Activated naive CD4-positive, alpha-beta T cell treated with anti-CD3 and anti-CD28 coated beads, Interleukin-2, amount 50 U/mL, for 16 hours (primary cell): ENCODE measurements at places on chromosomes 16 and 17.

DNA sequence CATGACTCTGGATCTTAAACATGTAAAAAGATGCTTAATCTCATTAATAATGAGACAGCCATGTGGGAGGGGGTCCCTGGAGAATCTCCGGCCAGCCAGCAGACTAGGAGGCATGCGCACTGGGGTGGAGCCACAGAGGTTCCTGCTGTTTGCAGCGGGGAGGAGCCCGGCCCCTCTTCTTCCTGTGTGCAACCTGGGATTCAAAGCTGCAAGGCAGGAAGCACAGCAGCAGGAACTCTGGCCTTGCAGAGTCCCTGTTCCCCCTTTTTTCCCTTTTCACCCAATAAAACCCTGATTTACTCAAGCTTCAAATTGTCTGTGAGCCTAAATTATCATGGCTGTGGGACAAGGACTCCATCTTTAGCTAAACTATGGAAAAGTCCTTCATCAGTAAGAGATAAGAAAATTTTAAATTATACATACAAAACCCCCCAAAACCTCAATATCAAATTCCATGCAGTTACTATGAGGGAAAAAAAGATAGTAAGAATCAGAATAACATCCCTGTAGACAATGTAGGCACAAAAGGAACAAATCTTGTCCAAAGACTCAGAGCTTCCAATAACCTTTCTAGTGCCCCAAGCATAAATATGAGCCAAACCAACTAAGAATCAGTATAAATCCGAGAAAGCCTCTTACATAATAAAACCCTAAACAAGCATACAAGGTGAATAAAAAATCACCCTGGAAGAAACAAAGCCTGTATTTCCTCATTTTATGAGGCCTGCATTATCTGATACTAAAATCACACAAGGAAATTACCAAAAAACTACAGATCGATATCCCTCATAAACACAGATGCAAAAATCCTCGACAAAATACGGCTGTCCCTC, 12.1 kb downstream of the CFDP1 start:
- peak; percentile 16 for DNase-seq

- no peak for DNase-seq
Observed at GRCh38 chr16:58034774-58035173, 9.2 kb downstream of the MMP15 start.

DNA sequence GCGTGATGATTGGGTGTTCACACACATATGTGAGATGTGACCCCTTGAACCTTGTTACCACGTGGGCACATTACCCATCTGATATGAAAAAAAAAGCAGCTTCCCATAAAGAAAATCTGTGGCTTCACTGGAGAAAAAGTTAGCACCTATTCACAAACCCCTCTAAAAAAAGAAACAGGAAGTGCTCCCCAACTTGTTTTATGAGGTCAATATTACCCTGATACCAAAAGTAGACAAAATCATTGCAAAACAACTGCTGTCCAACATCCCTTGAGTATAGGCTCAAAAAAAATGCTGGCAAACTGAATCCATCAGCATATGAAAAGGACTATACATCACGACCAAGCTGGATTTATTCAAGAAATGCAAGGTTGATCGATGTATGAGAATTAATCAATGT, 99.7 kb upstream of the RBL2 start:
- no peak for DNase-seq

GRCh38 chr16:61295311-61295710, 740.9 kb downstream of the CDH8 start:
- DNase-seq = no peak

- no peak for DNase-seq
Observed at GRCh38 chr17:65058593-65058992, 2.1 kb upstream of the GNA13 start.

GRCh38 chr16:14177704-14178103, 106.6 kb downstream of the MRTFB start:
- no peak for DNase-seq

GRCh38 chr16:89925596-89926079, 2.5 kb downstream of the TUBB3 start:
- DNase-seq = no peak

DNA sequence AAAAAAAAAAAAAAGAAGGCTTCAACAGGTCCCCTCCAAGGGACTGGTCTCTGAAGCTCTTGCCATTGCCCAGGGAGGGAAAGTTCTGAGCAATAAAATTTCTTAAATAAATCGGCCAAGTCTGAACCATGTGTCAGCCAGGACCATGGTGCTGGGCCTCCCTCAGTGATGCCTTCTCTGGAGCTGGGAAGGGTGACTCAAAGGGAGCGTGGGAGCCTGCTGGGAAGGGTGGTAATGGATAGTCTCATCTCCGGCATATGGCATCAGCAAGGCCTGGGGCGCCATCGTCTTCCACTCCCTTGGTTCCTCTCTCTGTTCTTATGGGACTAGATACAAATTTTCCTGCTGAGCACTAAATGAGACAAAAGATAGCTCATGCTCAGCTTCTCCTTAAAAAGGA, 2.3 kb downstream of the VKORC1 start:
- no peak for DNase-seq

- no peak for DNase-seq
Observed at GRCh38 chr16:67378642-67379041, 14.7 kb downstream of the TPPP3 start.

GRCh38 chr17:69995476-69995875, 79.5 kb upstream of the KCNJ16 start:
- no peak for DNase-seq

DNA sequence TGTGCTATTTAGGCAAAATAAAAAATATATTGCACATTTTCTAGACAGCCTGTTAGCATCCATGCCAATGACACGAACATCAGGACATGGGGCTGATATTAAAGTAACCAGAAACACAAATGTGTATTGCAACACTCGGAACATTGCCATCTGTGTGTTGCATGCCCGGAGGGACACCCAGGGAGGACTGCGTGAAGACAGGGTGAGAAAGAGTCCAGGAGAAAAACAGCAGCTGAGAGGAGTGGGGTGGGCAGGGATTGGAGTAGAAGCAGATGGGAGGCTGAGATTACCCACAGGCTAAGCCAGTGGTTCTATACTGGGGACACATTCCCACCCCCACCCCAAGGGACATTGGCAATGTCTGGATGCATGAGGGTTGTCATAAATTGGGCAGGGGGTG, 114.8 kb downstream of the GRIN2A start:
- no peak for DNase-seq

DNA sequence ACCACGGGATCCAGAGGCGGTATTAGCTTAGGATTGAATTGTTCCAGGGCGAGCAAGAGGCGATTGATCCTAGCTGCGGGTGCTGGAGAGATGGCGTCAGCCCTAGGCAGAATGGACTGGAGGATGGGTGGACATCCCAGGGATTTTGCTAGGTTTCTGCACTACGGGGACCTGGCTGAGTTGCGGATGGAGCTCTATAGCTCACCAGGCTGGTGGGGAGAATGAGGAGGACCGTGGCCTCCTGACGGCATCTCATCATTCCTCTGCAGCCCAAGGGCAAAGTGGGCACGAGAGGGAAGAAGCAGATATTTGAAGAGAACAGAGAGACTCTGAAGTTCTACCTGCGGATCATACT, 614 bp downstream of the TMEM208 start:
- DNase-seq = no peak

DNA sequence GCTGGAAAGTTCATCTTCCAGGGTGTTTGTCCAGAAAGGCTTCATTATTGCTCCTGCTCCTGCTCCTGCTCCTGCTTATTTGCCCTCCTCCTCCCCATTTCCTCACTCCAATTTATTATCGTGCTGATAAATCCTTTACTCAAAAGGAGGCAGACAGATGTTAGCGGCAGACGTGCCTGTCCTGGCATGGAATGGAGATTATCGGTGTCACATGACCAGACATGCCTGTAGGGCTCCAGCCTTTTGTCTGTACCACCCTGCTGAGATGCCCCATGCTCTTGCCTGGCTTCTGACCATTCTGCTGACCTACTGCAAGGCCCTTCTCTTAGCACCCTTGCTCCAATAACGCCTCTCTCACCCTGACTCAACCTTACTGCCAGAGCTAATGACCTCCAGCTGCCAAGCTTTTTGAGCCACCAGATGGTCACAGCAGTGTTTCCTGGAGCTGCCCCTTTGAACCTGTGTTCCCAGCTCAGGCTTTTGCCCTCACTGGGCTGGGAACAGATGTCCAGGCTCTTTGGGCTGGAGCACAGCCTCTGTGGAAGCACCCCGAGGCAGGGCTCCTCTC, 12.8 kb downstream of the DNAH9 start:
- DNase-seq = no peak

- DNase-seq = no peak
Observed at GRCh38 chr17:75945211-75945610, 4.4 kb upstream of the FBF1 start.

- no peak for DNase-seq
Observed at GRCh38 chr17:2712300-2713043, 908 bp upstream of the CLUH start.
